Inflammatory macrophage (primary cell): ENCODE measurements at places on chromosomes 7 and 10.
A peak's percentile ranks its signal among the peaks of the same experiment; 100 is the strongest.

GRCh38 chr7:143426479-143427142, 16.6 kb upstream of the TAS2R60 start:
- DNase-seq: no peak

DNA sequence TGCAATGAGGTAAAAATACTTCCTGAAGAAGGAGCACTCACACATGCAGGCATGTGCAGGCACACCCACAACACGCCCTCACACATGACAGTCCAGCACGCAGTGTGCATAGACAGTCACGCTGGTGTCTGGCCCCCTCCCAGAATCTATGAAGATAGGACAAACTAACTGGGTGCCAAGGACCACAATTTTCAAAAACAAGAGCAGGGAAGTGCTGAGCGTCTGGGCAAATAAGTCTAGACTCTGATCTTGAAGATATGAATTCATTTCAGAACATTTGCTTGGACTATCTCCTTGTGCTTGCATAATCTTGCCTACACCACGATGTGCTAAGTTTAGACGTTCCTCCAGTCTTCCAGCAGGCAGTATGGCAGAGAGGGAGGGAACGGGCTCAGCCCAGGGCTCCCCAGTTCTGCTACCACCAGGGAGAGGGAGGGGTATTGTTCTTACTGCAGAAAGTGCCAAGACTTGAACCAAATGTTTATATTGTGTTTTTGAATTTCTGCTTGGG, 276.5 kb upstream of the KLF6 start:
- no peak for DNase-seq

DNA sequence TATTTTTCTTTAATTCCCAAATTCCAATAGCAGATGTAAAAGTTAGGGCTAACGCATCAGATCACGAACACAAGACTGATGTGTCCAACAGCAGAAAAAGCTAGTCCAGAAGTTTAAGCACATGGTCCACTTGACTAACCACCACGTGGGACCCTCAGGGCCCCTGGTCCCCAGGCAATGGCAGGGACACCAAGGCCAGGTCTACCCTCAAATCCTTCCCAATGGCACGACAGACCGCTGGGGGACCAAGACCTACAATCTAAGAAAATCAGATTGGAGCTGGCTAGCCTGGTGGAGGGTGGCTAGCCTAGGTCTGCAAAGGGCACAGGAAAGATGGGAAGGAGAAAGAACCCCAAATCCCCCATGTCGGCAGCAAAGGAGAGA, 1.5 kb downstream of the GIGYF1 start:
- no peak for DNase-seq

GRCh38 chr10:11186374-11186773, 168.7 kb downstream of the CELF2 start:
- no peak for DNase-seq

- DNase-seq: no peak
Observed at GRCh38 chr7:159032753-159033472, 111.8 kb downstream of the VIPR2 start.

GRCh38 chr10:103917302-103918052, 507 bp downstream of the STN1 start:
- peak; percentile 68 for DNase-seq

DNA sequence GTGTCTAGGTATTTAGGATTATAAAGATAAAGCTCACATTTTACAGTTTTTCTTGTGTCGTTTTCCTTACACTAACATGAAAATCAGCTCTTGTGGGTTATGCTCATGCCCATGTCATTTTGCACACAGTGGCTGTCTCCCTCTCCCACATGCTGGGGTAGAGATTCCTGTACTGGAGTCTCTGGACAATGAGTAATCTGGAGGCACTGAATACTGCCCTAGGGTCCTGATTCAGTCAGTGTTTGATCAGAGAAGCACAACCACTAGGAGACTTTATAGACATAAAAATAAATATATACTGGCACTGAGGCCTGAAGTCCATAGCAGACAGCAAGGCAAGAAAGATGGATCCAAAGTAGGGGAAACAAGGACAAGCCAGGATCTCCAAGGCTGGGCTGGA, 1008.8 kb downstream of the KCNMA1 start:
- DNase-seq: no peak

DNA sequence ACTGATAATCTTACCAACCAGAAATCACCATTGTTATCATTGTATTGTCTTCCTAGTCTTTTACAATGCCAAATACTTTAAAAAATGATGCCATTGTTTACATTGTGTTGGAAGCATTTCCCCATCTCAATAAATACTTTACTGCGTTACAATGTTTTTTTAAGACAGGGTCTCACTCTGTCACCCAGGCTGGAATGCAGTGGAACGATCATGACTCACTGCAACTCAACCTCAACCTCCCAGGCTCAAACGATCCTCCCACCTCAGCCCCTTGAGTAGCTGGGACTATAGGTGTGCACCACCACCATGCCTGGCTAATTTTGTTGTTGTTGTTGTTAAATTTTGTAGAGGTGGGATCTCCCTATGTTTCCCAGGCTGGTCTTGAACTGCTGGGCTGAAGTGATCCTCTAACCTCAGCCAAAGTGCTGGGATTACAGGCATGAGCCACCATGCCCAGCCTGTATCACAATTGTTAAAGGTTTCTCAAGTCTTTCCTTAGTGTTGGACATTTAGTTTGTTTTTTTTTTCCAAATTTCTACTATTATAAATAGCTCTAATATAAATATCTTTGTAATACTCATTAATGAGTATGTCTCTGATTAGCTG, 13.5 kb downstream of the LRMDA start:
- no peak for DNase-seq

DNA sequence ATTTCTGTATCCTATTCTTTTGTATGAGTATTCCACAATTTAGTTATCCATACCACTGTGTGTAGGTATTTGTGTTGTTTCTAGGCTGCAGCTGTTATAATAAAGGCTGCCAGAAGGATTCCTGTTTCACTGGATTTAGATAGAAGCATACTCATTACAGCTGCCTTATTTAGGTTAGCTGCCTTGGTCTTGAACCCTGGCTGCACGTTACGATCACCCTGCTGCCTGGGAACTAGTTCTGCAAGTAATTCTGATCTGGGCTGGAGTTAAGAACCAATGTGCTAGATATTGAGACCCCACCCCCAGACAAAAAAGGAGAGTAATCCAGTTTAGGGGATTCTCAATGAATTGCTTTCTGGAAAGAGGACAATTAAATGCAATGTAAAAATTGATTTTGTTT, 43.1 kb downstream of the CCDC71L start:
- no peak for DNase-seq

- DNase-seq: peak; percentile 14
Observed at GRCh38 chr7:16648551-16648950, 2.6 kb downstream of the BZW2 start.

GRCh38 chr7:739983-740942, 13.2 kb upstream of the PRKAR1B start:
- DNase-seq: no peak

GRCh38 chr7:112370436-112370835, 79.8 kb upstream of the IFRD1 start:
- DNase-seq: no peak

DNA sequence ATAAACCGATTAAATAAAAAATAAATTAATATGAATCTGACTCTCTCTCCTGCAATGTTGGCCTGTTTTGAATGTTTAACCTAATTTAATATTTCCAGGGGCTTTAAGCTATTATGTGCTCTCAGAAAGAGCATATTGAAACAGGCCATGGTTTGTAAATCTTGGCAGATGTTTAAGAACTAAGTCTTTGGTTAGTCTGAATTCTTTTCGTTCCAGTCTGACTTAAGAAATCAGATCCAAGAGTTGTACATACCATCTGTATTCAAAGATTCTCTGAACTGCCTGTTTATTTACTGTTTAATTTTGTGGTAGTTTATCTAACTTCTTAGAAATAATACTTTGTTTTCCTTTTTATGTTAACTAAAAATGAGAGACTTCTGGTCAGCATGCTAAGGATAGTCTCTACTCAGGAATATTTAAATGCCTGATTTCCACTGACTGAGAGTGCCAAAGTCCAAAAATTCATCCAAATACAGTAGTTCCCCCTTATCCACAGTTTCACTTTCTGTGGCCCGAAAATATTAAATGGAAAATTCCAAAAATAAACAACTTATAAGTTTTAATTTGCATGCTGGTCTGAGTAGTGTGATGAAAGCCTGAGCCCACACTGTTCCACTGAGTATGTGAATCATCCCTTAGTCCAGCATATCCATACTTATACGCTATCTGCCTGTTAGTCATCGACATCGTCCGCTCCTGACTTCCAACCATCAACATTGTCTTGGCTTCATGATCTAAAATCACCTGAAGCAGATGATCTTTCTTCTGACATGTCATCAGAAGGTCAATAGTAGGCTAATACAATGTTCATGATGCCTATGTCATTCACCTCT, 238.1 kb upstream of the CSTF2T start:
- no peak for DNase-seq

DNA sequence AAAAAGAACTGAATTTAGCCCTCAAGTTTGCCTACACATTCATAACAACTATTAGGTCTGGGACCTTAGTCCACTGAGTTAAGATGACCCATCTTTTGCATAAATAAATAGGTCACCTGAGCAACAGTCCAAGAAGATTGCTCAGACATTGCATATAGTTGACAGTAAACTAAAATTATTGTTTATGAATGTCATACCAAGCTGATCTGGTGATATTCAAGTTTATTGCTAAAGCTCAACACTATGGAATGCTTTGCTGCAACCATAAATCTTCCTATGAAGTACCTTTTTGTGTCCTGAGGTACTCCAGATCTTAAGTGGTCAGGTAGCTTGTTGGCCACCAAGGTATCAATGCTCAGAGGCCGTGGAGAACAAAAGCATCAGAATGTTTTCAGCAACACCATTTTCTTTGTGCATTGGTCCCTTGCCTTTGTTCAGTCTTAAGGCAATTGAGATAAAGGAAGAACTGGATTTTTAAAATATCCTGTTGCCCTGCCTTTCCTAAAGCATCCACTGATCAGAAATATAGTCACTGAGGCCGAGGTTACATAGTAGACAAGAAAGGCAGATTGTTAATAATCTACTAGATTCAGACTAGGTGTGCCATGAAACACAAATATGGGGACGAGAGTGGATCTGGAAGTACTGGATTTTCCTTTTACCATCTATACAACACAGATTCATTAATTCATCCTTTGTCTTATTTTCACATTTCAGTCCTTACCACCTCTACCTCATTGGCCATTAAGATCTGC, 321.3 kb downstream of the PTEN start:
- DNase-seq: no peak

- no peak for DNase-seq
Observed at GRCh38 chr7:150380463-150380862, 1.3 kb downstream of the ZNF775 start.

DNA sequence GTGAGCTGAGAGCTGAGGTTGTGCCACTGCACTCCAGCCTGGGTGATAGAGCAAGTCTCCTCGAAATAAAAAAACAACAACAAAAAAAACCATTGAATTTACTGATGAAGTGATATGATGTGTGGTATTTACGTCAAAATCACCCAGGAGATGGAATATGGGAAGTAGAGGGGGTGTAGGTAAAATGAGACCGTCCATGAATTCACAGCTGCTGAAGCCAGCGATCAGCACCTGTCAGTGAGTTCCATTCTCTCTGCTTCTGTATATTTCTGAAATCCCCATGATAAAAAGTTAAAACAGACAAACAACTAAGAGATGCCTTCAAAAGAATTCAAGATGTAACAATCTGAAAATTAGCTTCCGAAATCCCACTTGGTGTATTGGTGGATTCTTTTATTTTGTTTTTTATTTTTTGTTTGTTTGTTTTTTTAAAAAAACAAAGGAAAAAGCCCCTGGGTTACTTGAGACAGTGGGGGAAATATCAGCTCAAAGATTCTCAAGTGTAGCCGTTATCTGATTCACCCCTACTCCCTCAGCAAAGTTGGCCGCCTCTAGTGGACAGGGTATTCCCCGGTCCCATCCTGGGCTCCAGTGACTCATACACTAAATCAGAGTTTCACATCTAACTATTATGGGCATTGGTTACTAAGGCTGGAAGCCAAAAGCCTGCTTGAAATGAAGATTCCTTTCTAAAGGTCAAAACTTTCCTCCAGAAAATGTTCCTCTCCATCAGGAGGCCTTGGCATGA, 76.4 kb downstream of the MAP3K8 start:
- peak; percentile 31 for DNase-seq

- DNase-seq: no peak
Observed at GRCh38 chr7:89054361-89054760, 258.8 kb upstream of the TEX47 start.

GRCh38 chr7:3028071-3028757, 15.5 kb downstream of the CARD11 start:
- DNase-seq: peak; percentile 49

DNA sequence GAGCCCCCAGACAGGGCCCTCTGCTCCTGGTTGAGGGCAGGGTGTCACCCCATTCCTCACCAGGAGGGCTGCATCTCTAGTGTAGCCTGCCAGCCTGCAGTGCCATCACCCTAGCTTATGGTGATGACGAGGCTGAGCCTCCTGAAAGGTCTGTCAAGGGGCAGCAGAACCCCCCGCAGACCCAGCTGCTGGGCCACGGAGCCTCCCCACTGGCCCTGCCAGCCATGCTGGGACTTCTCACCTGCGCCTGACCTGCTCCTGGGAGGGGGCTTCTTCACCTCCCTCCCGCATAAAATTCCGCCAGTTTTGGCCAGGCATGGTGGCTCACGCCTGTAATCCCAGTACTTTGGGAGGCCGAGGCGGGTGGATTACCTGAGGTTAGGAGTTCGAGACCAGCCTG, 40.4 kb upstream of the RASGEF1A start:
- no peak for DNase-seq

DNA sequence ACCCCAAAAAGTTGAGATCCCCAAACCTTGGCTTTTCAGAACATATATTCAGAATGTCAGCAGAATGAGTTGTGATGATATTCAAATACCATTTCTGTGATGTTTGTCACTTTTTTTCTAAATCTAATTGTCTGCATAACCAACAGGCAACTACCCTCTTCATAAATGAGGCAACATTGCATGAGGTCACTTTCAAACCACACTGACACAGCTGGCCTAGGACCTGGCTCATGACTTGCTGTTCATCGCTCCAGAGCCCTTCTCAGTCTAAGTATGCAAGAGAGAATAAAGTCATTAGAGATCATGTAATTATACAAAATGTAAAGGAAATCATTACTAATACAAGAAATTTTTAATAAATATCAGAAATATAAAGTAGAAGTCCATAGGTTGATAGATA, 681.9 kb downstream of the GRM8 start:
- DNase-seq: no peak

DNA sequence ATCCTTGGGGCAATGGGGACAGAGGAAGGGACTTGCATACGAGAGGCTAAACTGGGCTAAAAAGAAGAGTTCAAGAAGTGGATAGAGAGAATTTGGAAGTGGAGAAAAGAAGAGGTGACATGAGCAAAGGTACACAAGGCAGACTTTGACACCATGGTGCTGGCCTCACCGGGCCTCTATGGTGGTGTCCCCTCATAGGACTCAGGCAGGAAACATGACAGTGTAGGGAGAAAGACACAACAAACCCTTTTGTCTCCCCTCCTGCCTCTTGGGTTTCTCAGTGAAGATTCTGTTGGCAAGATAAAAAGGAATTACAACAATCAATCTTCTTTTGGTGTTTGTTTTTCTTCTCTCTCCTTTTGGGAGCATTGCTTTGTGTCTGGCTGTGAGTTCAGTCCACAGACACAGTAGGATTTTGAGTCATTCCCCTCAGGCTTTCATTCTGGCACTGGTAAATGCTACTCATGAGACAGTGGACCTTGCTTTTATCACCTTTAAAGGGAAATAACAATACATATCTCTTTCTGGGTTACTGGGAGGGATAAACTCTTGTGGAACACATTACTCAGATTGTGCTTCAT, 827.7 kb downstream of the TNS3 start:
- no peak for DNase-seq
